AG04450 (cell line): ENCODE measurements at places on chromosomes 4 and X. TPM values are rescaled to one million over a fixed set of nuclear protein-coding genes. Genes with fewer than 3 reads are reported as not detected.
A peak's percentile ranks its signal among the peaks of the same experiment; 100 is the strongest.

Gene BEX5
- polyA plus RNA-seq = not detected in 2 replicates

Gene SHOX
- not detected in 2 replicates for polyA plus RNA-seq

Gene DAPP1
- polyA plus RNA-seq = not detected in 2 replicates

Gene CLDN34
- polyA plus RNA-seq = 0.11 and 0.12 TPM in 2 replicates

Gene HPF1
- polyA plus RNA-seq = 22.6 and 37.3 TPM in 2 replicates

Gene FGB
- polyA plus RNA-seq = 0.17 TPM in 1 of 2 replicates, not detected in the other

Gene RGN
- 1.7 and 2.1 TPM in 2 replicates for polyA plus RNA-seq

Gene CXorf49B
- not detected in 2 replicates for polyA plus RNA-seq

DNA sequence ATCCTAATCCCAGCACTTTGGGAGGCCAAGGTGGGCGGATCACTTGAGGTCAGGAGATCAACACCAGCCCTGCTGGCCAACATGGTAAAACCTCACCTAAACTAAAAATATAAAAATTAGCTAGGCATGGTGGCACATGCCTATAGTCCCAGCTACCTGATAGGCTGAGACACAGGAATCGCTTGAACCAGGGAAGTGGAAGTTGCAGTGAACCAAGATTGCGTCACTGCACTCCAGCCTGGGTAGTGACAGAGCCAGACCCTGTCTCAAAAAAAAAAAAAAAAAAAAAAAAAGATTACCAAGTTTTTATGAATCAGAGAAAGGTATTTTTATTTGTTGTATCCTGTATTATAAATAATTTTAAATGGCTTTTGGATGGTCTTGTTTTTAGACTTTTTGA lies 15.1 kb downstream of the TRAPPC11 start:
- DNase-seq = no peak

- no peak for DNase-seq
Measured at GRCh38 chr4:80831383-80832361, 198.8 kb upstream of the BMP3 start.

DNA sequence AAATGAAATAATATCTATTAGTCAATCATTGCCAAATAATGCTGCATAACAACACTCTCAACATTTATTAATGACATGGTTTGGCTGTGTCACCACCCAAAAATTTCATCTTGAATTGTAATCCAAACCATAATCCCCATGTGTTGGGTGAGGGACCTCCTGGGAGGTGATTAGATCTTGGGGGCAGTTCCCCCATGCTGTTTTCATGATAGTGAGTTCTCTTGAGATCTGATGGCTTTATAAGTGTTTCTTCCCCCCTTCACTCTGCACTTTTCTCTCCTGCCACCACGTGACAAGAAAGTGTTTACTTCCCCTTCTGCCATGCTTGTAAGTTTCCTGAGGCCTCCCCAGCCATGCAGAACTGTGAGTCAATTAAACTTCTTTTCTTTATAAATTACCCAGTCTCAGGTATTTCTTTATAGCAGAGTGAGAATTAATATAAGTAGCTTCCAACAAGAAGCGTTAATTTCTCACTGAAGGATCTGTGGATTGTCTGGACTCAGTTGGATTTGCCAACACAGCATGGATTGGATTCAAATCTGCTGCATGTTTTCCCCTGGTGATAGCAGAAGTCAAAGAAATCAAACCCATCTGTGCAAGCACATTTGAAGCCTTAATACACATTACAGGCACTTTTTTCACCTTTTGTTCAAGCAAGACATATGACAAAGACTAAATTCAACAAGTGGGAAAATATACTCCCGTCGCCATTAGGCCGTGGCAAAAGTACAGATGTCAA lies 216.6 kb downstream of the PDGFC start:
- no peak for DNase-seq

DNA sequence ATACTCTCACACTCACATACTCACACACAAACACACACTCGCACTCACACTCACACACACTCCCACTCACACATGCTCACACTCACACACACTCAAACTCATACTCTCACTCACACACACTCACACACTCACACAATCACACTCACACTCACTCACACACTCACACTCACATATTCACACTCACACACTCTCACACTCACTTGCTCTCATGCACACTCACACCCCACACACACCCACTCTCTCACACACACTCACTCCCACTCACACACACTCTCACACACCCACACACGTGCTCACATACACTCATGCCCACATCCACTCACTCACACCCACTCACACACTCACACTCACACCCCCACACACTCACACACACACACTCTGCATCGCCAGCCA lies 4.9 kb upstream of the ATP2B3 start:
- no peak for DNase-seq

GRCh38 chrX:2314831-2315365 lies 185.9 kb downstream of the DHRSX start:
- no peak for DNase-seq

- DNase-seq = no peak
Measured at GRCh38 chr4:89044147-89044900, 12.7 kb downstream of the FAM13A start.

DNA sequence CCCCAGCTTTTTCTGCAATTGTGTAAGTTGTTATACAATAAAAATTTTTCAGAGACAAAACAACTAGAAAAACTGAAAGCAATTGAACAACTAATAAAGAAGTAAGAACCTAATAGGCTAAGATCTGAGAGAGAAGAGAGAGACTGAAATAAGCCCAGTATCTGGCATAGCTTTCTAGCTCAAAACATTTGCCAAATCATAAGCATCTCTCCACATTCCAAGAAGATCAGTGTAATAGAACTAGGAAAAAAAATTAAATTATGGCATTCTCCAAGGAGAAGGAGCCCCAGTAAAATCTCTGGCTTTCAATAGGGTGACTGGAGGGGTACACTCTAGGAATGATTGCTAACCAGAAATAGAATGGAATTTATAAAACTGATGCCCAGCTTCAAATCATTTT lies 19.0 kb upstream of the PPP3CA start:
- DNase-seq = no peak

DNA sequence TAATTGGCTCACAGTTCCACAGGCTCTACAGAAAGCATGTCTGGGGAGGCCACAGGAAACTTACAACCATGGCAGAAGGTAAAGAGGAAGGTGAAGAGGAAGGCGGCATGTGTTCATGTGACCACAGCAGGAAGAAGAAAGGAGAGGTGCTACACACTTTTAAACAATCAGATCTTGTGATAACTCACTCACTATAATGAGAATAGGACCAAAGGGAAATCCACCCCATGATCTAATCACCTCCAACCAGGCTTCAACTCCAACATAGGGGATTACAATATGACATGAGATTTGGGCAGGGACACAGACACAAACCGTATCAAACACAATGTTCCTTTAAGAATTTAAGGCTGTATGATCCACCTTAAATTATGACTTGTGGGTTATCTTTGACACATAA lies 10.5 kb upstream of the PGM2 start:
- DNase-seq = no peak

DNA sequence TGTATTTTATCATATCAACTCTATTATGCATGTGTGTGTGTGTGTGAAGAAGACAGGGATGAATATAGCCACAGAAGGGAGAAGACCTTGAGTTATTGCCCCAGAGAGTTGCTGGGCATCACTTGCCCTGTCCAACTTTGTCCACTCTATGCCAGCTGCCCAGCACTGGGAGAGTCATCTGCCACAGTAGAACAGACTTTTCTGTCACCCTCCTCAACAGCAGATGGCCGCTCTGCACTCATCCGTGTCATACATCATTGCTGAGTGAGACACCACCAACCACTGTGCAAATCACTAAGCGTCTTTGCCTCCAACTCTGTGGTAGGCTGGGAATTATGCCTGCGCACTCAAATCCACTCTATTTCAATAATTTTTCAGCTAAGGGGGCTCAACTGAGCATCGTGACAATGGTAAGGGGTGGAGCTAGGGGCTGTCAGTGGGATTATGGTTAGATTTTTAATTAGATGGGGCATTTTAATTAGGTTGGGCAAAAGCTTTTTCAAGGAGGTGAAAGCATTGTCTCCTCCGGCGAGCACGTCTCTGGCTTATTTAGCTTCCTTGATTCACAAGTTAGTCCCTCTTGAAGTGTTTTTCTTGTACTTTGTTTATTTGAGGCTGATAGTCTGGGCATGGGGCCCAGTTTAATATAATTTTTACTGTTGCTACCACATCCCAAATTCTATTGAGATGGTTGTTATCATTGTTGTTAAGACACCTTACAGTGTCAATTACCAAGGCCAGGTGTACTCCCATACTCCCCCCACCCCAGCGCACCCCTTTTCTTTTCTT lies 100.1 kb upstream of the KLF3 start:
- no peak for DNase-seq

DNA sequence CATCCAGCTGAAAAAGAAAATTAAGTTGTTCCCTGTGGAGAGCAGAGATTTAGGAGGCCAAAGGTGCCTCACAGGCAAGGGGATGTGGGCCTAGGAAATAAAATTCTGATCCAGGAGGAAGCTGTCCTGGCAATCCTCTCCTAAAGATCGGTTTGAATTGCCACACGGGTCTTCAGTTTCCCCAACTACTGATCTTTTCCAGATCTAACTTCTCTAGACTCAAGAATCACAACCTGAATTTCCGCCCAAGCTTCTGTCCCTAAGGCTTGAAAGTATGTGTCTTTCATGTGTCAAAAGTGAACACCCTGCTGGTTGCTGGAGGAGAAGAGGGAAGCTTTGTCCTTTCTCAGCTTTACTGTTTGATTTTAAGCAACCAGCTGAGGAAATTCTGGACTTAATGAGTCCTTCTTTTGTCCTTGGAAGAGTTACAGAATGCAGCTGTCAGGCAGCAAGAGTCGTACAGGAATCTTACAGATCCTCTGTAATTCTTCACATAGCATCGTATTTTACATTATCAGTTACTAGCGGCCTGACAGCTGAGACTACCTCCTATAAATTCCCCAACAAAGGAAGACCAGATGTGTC lies 93.8 kb downstream of the INPP4B start:
- DNase-seq = no peak

DNA sequence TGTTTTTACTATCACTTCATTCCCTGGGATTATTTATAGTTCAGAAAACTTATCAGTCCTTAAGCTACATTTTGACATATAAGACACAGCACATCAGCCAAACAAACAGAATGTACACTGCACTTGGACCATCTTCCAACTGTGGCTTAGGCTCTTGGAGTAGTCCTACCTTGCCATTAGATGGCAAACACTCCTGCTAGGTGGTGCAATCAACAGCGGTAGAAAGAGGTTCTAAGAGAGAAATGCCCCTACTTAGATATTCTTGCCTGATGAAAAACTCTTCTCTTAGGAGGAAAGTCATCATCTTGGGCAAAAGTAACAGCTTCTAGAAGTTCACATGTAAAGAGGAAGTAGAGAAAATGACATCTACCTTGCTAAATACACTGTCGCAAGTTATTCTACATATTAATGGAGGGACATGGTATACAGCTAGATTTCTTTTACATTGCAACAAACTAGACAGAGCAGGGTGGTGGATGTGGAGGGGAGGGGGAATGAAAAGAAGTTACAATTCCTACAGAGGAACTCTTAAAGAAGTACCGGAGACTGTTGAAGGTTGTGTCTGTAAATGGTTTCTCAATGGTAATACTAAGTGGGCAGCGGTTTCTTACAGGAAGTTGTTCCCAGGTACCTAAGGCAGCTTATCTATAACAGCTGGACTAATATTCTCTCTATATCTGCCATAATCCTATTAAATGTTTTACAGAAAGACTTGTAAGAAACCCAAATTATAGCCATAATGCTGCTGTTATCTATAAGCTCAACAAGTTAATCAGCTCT lies 8.1 kb upstream of the STPG2 start:
- DNase-seq = no peak

DNA sequence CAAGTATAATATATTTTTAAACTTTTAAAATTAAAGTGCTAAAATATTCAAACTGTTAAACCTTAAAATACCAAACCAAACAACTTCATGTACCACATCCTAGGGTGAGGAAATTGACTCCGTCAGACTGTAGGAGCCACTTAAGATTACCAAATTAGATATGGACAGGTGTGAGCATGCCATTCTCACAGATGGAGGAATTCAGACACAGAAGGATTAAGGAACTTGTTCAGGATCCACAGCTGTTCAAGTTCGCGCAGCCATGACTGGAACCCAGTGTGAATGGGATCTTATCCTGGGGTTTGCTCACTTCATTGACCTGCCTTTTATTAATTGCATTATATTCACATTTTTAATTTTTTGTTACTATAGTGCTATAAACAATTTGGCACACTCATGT lies 224.9 kb upstream of the PCDH7 start:
- no peak for DNase-seq

DNA sequence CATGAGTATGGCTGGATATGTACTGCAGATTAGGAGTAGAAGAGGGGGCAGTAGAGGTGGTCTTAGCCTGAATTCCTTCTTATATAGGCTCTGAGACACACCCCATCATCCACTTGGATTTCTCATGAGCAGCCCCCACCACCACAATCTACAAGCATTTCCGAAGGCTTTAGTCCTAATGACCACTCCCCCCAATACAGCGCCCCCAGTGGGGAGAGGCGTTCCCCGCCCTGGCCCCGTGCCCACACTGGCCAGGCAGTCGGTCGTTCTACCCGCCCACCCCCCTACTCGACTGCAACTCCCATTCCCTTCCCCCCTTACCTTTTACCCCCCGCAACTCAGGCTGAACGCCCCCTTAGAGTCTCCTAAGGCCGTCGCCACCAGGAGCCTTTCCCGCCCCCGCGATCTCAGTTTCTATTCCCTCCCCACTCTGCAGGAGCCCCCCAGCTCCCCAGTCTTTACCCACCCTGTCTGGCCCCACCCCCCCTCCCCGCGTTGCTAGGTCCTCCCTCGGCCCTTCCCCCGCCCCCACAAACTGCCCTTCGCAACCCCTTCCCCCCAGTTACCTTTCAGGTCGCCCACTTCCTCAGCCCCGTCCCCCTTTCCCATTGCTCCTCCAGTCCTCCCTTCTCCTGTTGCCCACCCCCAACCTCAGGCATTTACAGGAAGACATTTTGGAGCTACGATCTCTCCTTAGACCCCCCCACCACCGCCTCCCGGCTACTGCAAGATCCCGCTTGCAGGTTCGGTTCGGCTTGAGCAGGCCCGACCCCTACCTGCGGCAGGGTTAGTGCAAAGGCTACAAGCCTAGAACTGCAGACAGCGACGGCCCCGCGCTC lies 468 bp downstream of the ZMYM3 start:
- no peak for DNase-seq

GRCh38 chr4:149343614-149344013 lies 472.0 kb downstream of the IQCM start:
- no peak for DNase-seq

DNA sequence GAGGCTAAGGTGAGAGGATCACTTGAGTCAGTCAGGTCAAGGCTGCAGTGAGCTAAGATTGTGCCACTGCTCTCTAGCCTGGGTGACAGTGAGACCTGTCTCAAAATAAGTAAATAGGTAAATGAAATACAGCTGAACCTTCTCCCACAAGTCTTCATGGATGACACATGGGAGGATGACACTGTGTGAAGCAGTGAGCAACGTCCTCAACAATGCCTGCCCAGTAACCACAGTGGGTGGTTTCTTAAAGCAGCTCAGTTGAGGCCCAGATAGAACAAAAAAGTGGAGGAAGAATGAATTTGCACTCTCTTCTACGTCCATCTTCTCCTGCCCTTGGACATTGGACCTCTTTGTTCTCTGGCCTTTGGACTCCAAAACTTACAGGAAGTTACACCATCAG lies 52.7 kb downstream of the MSX1 start:
- no peak for DNase-seq

- peak; percentile 37 for DNase-seq
Measured at GRCh38 chrX:22338740-22339139, 66.0 kb downstream of the CBLL2 start.
